ENCODE measurements at places on chromosomes 7 and 10.
A peak's percentile ranks its signal among the peaks of the same experiment; 100 is the strongest.

DNA sequence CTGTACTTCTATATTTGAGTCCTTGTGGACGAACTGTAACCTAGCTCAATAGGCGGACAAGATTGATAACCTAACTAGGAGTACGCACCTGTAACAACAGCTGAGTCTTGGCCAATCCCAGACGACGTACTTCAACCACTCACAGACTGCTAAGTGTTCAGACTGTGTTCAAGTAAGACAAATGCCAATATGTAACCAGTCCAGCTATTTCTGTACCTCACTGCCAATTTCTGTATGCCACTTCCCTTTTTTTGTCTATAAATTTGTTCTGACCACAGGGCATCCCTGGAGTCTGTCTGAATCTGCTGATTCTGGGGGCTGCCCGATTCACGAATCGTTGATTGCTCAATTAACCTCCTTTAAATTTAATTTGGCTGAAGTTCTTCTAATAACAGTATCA, 32.2 kb downstream of the HACD1 start:
- no peak overlapping the region for H3K4me3 ChIP-seq
- H3K27me3 ChIP-seq: no peaks in the 10 kb centered on the region
- H3K27ac ChIP-seq: no peak overlapping the region
- DNase-seq: no peak
- H3K36me3 ChIP-seq: no peaks in the 10 kb centered on the region

DNA sequence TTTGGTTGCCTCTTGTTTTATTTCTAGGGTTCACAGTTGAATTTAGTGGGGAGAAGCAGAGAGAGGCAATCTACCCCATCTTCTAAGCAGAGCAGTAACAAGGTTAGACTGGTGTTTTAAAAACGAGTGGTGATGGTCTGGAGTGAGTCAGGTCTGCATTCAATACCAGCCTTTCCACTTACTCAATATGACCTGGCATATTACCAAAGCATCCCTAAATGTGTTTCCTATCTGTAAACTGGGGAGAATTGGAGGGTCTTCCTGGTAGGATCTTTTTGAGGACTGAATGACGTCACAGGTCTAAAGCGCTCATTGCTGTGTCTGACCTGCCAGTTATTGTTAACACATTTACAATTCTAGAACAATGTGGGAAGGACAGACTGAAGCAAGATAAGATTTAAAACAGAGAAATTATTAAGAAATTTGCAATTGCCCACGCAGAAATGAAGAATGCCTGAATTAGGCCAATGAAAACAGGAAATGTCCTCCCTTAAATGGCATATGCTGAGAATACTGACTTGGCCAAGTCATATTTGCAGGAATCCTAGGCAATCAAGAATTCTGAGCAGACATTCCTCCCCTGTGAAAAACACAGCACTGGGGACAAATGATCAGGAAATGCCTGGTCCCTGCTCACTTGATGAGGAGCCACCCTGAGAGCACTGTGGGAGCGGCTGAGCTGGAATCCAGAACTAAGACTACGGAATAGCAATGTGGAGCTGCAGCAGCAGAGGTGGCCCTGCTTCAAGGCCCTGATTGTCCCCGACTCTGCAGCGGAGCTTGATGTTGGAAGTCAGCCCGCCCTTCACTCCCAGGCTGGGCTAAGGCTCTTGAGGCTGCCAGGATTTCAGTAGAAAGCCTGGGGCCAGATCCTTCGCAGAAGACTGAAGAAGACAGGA, 184.5 kb upstream of the CXCL12 start:
- peak overlapping the region; percentile 4 for H3K27ac ChIP-seq
- DNase-seq: no peak
- no peaks in the 10 kb centered on the region for H3K4me1 ChIP-seq
- H3K27me3 ChIP-seq: no peaks in the 10 kb centered on the region
- no peak overlapping the region for H3K4me3 ChIP-seq

DNA sequence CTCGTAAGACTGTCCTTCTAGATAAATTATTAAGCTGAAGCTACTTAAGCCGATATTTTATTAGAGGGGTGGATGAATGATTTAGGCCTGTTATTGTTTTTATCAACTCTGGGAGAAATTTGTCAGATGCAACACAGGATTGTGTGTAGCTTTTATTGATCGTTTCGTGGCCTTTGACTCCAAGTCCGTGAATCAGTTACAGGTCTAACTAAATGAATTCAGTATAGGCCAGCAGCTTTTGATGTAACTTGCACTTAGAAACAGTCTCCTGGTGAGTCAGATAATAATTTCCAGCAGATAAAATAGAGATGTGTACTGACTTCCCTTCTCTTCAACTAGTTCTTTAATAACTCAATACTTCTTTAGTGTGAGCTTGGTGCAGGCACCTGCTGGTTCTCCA, 341.7 kb upstream of the SMIM30 start:
- no peak overlapping the region for H3K4me3 ChIP-seq
- peaks cover 3% of the 10 kb centered on the region for H3K27me3 ChIP-seq
- H3K4me1 ChIP-seq: no peaks in the 10 kb centered on the region
- H3K27ac ChIP-seq: no peak overlapping the region

DNA sequence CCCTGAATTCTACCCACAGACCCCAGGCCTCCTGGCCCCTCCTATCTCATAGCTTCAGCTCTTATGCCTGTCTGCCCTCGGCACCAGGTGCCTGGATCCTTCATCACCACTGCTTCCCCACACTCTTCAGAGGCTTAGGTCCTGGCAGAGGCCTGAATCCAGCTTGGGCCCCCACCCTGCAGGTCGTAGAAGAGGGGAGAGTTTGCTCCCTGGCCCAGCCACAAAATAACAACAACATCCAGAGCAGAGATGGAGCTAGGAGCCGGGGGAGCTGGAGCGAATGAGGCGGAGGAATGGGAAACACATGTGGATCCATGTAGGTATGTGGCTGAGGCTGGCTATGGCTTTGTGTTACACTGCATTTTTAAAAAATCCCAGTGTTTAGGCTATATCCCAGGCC, 7.8 kb upstream of the OPN4 start:
- no peak overlapping the region for H3K4me3 ChIP-seq
- H3K27me3 ChIP-seq: peaks cover 5% of the 10 kb centered on the region
- peaks cover 6% of the 10 kb centered on the region for H3K36me3 ChIP-seq
- DNase-seq: peak; percentile 9
- no peak overlapping the region for H3K27ac ChIP-seq

DNA sequence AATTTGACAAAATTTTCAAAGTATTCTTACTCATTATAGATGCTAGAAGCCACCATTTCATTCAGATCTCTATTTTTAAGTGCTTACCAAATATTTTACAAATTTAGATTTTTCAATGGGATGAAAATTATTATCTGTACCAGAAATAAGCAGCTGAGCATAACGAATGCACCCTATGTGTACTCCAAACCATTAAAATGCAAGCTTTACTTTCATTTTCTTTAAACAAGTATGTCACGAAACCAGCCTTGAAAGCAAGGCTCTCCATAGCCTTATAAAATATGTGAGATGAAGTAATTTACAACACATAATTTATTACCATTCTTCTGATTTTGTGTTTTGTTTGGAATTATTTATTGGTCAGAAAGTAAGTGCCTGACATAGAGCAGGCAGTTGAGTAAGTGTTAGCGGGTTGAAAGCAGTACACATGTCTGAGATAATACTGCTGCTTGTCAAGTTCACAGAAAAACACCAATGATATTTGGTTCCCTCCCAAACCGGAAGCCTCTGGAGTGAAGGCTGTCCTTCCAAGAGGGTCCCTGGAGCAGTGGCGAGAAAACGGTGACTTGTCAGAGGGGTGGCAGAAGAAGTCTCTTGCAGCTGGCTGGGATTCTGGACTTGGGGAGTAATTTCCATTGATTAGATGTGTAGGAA, 322.7 kb upstream of the PFKP start:
- peaks cover 6% of the 10 kb centered on the region for H3K27me3 ChIP-seq
- DNase-seq: no peak
- no peak overlapping the region for H3K4me3 ChIP-seq

GRCh38 chr10:83954193-83954799, 185.0 kb upstream of the GHITM start:
- no peak overlapping the region for H3K4me3 ChIP-seq
- no peaks in the 10 kb centered on the region for H3K4me1 ChIP-seq
- H3K27me3 ChIP-seq: peaks cover 9% of the 10 kb centered on the region

- H3K4me3 ChIP-seq: no peak overlapping the region
- no peaks in the 10 kb centered on the region for H3K36me3 ChIP-seq
- H3K27ac ChIP-seq: no peak overlapping the region
- no peak for DNase-seq
Measured at GRCh38 chr10:28906934-28907333, 229.6 kb downstream of the BAMBI start.

DNA sequence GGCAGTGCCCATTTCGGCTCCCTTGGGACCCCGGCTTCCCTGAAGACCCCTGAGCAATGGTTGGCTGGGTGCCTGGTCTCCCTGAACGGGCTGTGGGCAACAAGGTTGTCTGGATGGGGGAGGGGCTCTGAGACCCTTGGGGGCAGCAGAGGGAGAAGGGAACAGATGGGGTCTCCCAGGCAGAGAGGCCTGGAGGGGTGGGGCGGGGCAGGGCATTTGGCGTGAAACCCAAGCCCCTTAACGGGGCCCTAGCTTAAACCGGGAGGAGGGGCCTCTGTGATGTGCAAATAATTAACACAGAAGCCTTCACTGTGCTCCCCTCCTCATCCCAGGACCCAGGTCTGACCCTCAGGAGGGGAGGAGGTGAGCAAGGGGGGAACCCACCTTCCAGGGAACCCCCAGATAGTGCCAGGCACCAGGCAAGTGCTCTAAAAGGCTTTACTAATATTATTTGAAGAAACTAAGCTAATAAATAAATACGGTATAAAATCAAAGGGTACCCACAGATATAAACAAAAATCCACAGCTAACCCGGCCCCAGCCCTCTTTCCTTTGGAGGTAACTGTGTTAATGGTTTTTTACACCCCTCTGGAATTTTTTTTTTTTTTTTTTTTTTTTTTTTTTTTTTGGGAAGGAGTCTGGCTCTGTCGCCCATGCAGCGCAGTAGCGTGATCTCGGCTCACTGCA, 170.8 kb downstream of the RNF216 start:
- H3K27ac ChIP-seq: no peak overlapping the region
- no peak overlapping the region for H3K4me3 ChIP-seq
- H3K36me3 ChIP-seq: no peaks in the 10 kb centered on the region
- no peaks in the 10 kb centered on the region for H3K4me1 ChIP-seq
- no peaks in the 10 kb centered on the region for H3K27me3 ChIP-seq
